ENCODE measurements at places on chromosomes 3 and 15. TPM values are rescaled to one million over a fixed set of nuclear protein-coding genes. Genes with fewer than 3 reads are reported as not detected.

The NME9 gene
- not detected for total RNA-seq

The ALPK3 gene
- total RNA-seq = under 0.01 TPM

The GATA2 gene
- not detected for total RNA-seq

The RASL12 gene
- not detected for total RNA-seq

The SYNPR gene
- not detected for total RNA-seq

The SPCS1 gene
- total RNA-seq = 56.8 TPM

The CYP8B1 gene
- total RNA-seq = not detected

The HTR3E gene
- total RNA-seq = not detected

The GOLGA6L7 gene
- not detected for total RNA-seq

The ZNF620 gene
- total RNA-seq = 1.7 TPM

The CSPG5 gene
- 0.36 TPM for total RNA-seq

The TNIK gene
- 7.8 TPM for total RNA-seq

The THRB gene
- 14.2 TPM for total RNA-seq

The PAK6 gene
- total RNA-seq = 20.3 TPM

The C3orf22 gene
- total RNA-seq = not detected

The P2RY14 gene
- total RNA-seq = not detected

The TMC3 gene
- total RNA-seq = not detected

The ERICH6 gene
- total RNA-seq = not detected

The SNX1 gene
- 26.3 TPM for total RNA-seq

The HTD2 gene
- 9.9 TPM for total RNA-seq

The CCR2 gene
- total RNA-seq = under 0.01 TPM

The ARPP21 gene
- not detected for total RNA-seq

The HAUS2 gene
- 28.0 TPM for total RNA-seq

The IMPG2 gene
- total RNA-seq = 0.14 TPM

Data from nasal cavity respiratory epithelium epithelial cell of viscerocranial mucosa (primary cell).